Peyer's patch (tissue), 4 donors: ENCODE measurements at places on chromosomes 12 and 14.

DNA sequence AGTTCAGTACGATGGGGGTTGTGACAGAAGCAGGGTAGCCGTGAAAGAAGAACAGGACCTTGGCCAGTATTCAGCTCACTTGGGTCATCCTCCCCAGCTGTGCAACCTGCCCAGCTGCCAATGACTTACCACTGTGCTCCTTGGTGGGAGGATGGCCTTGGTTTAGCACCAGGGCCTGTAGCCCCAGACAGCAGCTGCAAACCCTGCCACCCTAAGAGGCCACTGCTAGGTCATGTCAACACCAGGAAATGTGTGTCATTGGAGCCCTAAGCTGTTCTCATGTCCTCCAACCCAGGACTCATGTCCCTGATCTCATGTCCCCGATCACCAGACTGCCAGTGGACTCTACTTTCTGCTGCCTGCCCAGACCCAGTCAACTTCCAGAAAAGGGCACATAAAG lies 3.0 kb upstream of the CRACR2A start:
- H3K4me1 ChIP-seq = peaks cover 12% of the 10 kb centered on the region
- no peak overlapping the region for H3K27ac ChIP-seq
- no peak for DNase-seq

GRCh38 chr14:51283402-51284085 lies 43.5 kb downstream of the TMX1 start:
- no peaks in the 10 kb centered on the region for H3K27me3 ChIP-seq
- DNase-seq = no peak
- H3K4me3 ChIP-seq = no peak overlapping the region

DNA sequence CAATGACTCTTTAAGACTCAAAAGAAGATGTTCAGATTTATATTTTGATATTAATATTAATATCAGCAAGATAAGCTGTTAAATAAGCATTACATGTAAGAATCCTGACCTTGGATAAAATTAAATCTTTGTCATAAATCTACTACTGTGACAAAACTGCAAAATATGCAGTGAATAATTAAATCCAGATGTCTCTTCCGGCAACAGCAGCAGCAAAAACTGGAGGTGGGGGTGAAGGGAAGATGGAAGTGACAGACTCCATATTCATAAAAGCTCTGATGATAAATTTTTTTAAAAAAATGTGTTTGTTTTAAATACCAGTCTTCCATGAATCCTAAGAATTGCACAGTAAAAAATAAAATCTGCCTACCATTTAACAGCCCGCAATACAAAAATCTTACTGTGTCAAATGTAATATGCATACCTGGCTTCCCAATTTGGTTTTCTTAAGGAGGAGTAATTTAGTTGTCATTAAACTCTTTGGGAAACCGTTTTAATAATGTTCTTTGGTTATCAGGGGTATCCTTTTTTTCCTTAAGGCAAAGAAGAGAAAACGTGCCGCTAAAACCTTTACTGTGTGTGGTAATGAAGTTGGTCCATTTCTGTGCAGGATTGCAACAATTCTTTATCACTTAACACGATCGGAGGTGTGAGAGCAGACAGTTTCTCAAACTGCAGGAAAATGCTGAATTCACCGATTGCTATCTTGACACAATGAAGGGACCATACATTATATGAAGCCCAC lies 478.2 kb downstream of the DIO2 start:
- no peak overlapping the region for H3K27ac ChIP-seq
- no peaks in the 10 kb centered on the region for H3K4me1 ChIP-seq
- no peaks in the 10 kb centered on the region for H3K36me3 ChIP-seq
- H3K27me3 ChIP-seq = no peaks in the 10 kb centered on the region
- no peak for DNase-seq
- H3K4me3 ChIP-seq = no peak overlapping the region

GRCh38 chr12:114185036-114185435 lies 218.9 kb upstream of the RBM19 start:
- H3K27ac ChIP-seq = no peak overlapping the region
- H3K4me3 ChIP-seq = no peak overlapping the region
- H3K27me3 ChIP-seq = no peaks in the 10 kb centered on the region
- H3K36me3 ChIP-seq = no peaks in the 10 kb centered on the region
- no peaks in the 10 kb centered on the region for H3K4me1 ChIP-seq
- no peak for DNase-seq
